Stimulated activated CD4-positive, alpha-beta T cell treated with anti-CD3 and anti-CD28 coated beads, Interleukin-1b, Interleukin-23, amount 100 ng/mL, for 1 hour (primary cell): ENCODE measurements at places on chromosomes 13 and 19.

DNA sequence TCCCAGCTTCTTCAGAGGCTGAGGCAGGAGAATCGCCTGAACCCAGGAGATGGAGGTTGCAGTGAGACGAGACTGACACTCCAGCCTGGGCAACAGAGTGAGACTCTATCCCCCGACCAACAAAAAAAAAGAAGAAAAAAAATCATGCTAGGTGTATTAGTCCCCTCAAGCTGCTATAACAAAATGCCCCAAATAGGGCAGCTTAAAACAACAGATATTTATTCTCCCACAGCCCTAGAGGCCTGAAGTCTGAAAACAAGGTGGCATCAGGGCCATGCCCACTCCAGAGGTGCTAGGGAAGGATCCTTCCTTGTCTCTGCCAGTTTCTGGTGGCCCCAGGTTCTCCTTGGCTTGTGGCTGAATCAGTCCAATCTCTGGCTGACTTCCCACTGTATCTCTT lies 8.6 kb upstream of the EHD2 start:
- no peak for DNase-seq

GRCh38 chr13:43328907-43329306 lies 305.5 kb downstream of the DNAJC15 start:
- no peak for DNase-seq

DNA sequence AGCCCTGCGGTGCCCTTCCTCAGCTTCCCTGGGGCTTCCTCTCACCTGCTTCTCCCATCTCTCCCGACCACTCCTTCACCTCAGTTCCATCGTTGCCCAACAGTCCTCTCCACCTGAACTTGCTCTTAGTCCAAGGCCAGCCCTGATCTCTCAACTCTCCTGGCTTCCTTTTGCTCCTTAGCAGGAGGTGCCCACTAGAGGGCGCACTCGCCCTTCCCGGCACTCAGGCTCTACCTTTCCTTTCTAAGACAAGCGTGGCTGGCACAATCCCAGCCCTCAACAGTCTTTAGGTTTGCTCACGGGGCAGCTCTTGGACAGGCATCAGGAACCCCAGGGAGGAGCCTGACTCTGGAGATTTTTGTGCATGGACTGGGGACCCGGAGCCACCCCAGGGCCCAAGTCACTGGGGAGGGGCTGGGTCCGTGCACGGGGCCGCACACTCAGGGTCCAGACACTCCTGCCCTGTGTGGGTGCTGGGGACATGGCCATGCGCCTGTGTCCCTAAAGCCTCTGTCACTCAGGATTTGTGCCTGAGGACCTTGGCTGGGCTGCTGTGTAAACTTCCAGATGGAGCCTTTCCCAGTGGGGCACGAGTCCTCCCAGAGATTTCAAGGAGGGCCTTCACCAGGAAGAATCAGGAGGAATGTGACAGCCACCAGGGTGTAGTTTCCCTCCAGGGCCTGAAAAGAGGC lies 12.1 kb upstream of the CEACAM8 start:
- no peak for DNase-seq

GRCh38 chr19:40278361-40279035 lies 6.6 kb downstream of the AKT2 start:
- no peak for DNase-seq

GRCh38 chr19:20367811-20368294 lies 197.7 kb downstream of the ZNF737 start:
- DNase-seq, result no peak

DNA sequence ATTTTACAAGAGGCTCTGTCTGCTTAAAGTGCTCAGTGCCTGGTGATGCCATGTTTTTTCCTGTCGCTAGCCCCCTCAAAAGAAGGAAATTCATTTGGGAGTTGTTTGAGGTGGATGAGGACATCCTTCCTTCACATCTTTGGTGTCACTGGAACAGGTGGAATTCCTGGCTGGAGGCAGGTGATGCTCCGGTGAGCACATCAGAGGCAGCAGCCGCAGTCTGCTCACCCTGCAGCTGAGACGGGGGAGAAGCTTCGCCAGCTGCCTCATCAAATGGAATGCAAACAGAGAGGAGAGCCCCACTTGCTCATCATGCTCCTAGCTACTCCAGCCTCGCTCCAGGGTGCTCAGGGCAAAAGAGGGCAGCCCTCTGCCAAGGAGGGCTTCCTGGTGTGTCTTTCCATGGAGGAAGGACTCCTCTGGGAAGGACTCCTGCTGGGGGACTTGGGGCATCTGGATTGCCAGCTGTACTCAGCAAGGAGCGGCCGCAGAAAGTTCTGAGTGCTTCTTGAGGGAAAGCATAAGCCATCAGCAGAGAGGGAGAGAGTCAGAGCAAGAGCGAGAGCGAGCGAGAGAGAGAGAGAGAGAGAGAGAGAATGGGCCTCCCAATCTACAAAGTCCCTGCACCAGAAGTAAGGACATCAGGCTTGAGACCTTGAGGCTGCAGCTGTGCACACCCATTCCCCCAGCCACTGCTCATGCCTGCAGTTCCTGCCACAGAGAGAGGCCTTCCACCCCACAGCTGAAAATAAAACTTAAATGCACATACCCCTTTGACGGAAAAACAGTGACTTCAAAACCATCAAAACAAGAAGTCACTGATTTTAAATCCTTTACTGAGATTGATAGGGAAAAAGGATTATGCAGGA lies 74.3 kb upstream of the UBL3 start:
- no peak for DNase-seq

GRCh38 chr19:54011507-54012211 lies 20.2 kb downstream of the CACNG6 start:
- no peak for DNase-seq

DNA sequence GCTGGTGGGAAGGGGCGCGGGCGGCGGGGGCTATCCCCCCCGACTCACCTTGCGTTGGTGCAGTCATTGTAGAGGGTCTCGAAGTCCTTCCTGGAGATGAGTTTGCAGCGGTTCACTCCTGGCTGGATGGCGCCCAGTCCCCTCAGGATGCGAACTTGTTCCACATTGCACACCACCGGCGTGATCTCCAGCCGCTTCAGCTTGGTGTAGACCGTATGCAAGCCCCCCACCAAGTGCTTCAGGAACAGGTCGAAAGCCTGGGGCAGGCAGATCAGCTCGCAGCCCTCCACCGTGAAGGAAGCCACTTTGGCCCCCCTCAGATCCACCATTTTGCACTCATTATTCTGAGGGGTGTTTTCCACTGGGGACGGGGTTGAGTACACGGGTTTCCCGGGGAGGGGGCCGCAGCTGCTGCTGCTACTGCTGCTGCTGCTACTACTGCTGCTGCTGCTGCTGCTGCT lies 1.1 kb downstream of the DACH1 start:
- DNase-seq, result no peak

DNA sequence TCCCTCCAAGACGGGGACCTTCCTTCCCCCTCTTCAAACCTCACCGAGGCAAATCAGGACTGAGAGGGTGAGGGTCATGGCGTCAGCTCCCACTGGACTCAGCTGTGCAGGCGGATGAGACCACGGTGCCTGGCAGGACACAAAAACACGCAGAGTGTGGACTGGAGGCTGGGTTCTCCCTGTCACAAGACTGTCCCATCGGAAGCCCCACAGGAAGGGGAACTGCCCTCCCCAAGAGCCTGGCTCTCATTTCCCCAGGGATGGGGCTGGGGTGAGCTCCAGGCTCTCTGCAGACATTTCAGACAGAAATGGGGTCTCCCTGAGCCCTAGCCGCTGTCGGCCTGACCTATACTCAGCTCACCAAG lies at the start of gene LILRB5:
TSS of gene LILRB5 (minus strand) at position 158 of the 365 bp plus-strand sequence. CDS start at position 78, 80 bp downstream.
- DNase-seq, result no peak

DNA sequence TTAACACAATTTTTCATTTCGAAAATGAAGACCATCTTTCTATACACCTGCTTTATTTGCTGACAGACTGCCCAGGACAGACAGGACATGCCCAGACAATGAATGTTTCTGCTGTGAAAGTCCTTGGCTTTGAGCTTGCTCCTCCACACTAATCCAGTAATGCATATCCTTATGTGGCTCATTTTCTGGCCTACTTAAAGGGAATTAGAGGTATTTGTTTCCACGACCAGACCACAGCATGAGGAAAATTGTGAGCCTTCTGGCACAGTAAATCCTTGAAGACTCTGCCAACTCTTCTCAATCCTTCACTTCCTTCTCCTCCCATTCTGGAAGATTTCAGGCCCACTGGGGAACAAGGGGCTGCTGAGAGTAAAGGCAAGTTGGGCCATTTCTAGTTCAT lies 25.7 kb downstream of the CCDC70 start:
- DNase-seq, result no peak

DNA sequence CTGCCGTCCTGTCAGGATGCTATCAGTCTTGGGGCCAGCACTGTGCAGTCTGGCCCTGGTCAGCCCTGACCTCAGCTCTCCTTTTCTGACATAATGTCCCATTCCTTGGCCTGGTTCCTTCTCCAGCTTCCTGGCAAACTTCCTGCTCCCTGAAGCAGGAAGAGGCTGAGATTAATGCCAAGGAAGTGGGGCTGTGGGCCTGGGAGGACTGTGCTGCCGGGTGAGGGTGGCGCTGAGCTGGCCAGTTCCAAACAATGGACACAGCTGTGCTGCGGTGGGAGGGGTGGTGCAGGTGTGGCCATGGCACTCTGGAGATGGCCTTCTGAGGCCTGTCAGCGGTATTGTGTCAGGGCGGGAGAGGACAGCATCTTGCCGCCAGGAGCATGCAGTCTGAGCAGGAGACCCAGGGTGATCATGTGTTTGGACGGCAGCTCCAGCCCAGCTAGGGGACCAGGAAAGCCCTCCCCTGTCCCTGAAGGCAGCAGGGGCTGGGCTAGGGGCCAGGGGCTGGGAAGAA lies 30.9 kb downstream of the TUBA3C start:
- DNase-seq, result no peak

- DNase-seq, result no peak
Observed at GRCh38 chr19:46610851-46611770, 10.0 kb downstream of the CALM3 start.

GRCh38 chr19:8095354-8095886 lies 42.9 kb downstream of the CCL25 start:
- no peak for DNase-seq

DNA sequence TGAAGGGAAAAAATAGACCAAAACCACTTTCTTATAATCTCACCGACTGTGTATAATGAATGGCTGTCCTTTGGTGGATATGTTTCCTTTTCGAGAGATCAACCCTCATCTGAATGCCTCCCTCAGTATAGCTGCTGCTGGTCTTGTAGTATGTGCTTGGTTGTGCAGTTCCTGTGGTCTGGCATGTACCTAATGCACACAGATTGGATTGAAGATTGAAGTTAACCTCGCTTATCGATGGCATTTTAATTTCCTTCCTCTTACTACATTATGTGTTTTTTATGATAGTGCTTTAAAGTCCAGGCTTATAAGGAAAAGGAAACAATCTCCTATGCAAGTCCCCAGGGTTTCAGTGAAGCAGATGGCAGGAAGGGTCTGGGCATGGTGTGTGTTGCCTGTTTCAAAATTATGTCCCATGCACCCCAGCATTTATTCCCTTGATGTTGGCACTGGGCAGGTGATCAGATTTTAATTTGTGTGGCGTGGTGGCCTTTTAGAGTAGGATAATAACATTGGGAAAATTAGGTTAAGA lies 334.1 kb downstream of the SHISA2 start:
- DNase-seq, result no peak

- no peak for DNase-seq
Observed at GRCh38 chr13:94656766-94657165, 55.1 kb downstream of the GPR180 start.

DNA sequence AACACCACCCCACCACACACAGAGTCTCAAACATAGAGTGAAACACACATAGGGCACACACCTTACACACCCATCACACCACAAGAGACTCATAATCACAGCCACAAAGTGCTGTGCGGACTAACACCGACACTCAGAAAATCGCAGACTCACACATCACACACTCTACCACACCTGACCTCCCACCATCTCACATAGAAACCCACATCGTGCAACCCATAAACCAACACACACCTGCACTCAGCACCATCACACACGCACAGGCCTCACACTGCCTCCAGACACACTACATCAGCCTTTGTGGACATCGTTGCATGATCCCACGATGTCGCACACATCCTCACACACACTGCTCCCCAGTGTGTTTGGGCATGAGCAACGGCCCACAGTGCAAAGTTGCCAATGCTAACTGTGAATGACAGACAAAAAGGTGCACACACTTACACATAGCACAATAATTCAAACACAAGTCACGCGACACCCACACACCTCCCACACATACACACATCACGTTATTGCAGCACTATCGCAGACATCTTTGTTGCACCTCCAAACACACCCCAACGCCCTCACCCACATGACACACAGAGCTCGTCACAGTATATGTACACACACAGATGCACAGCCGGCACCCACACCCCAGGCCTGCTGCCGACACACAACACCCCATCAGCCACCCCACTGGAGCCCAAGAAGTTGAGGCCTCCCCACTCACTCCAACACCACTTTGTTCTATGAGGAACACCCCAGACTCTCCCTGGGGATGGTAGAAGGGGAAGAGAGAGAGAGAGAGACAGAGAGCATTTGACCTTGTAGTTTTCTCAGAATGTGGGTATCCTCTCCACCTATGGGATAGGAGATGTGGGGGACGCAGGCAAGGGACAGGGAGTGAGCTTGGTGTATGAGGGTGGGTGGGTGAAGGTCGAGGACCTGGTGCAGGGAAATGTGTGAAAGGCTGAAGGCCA lies 1.2 kb upstream of the ATP1A3 start:
- DNase-seq, result no peak

- DNase-seq, result no peak
Observed at GRCh38 chr13:71046360-71047079, 820.5 kb downstream of the DACH1 start.

DNA sequence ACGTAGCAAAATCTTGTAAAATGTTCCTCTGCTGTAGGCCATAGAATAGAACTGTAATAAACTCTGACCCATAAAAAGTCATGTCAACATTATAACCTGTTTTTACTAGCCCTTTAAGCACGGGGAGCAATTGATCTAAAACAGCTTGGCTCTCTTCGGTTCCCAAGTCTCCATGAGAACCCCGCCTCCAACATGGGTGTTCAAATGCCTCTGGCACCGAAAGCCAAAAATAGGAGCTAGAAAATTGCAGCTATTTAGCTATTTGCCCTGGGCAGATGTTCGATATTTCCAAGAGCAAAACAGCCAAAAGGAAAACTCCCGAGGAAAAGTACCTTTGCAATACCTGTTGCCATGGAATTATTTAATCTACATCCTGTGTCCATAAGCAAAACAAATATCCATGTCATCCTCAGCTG lies 563.1 kb downstream of the EFNB2 start:
- no peak for DNase-seq
